Daoy (cell line): ENCODE measurements at places on chromosomes 5 and 9. TPM values are rescaled to one million over a fixed set of nuclear protein-coding genes. Genes with fewer than 3 reads are reported as not detected.
A peak's percentile ranks its signal among the peaks of the same experiment; 100 is the strongest.

- no peak for DNase-seq
Observed at GRCh38 chr5:38830521-38831051, 15.2 kb upstream of the OSMR start.

- no peak for DNase-seq
Observed at GRCh38 chr5:162230348-162230747, 162.8 kb downstream of the GABRG2 start.

- peak; percentile 58 for DNase-seq
Observed at GRCh38 chr5:61805101-61805500, 473.0 kb downstream of the ZSWIM6 start.

DNA sequence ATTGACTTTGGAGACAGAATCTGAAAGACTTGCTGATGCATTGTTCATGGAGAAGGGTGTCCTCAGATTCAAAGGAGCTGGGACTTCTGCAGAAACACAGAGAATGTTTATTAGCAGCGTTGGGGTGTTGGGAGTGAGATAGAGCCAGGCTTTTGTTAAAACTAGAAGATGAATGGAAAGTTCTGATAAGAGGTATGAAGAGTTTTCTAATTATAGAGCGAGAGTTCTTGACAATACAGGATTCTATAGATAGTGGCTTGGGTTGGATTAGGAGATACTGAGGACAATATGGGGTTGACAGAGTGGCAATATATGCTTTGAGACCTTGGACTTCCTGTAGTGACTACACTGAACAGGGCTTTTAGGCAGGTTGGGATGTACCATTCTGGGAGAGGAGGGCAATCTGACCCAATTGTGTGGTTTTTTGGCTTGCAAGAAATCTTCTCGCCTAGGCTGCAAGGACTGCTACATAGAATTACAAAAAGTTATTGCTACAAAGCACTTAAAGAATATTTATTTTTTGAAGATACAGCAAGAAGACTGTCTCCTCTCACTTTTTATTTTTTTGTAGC is 83.1 kb downstream of the FER start:
- no peak for DNase-seq

The TMEM171 gene
- total RNA-seq, result 1.5 and 4.6 TPM in 2 replicates

GRCh38 chr5:58360794-58361193 is 99.1 kb downstream of the PLK2 start:
- no peak for DNase-seq

The WNT8A gene
- not detected in 2 replicates for total RNA-seq

DNA sequence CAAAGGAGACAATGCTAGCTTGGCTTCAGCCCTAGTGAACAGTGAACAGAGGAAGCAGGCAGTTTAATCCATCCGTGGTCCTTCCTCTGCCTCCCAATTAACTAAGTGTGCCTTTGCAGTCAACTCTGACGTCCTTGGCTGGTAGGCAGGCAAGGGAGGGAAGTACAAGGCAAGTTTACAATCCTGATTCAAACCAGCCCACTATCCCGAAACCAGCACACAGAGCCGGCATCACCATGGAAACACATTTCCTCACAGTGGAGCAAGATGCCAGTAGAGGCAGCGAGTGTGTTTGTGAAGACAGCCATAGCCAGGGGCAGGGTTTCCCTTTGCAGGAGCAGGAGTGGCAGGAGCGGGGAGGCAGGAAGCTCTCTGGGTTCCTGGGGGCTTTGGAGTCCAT is 73.9 kb downstream of the GOLPH3 start:
- no peak for DNase-seq

- peak; percentile 93 for DNase-seq
Observed at GRCh38 chr5:95861221-95861863, 38.8 kb upstream of the GLRX start.

The TXNDC8 gene
- not detected in 2 replicates for total RNA-seq

The PDLIM7 gene
- 197 and 234 TPM in 2 replicates for total RNA-seq
